IMR-90 (cell line): ENCODE measurements at places on chromosomes 2 and 18. TPM values are rescaled to one million over a fixed set of nuclear protein-coding genes. Genes with fewer than 3 reads are reported as not detected.

COLEC11 gene
- polyA plus RNA-seq, result 0.24 and 0.55 TPM in 2 replicates

ADAM23 gene
- 7.4 and 10.3 TPM in 2 replicates for polyA plus RNA-seq

ATP8B1 gene
- 57.7 and 64.3 TPM in 2 replicates for polyA plus RNA-seq

GRB14 gene
- not detected in 2 replicates for polyA plus RNA-seq

DSEL gene
- 13.7 and 16.8 TPM in 2 replicates for polyA plus RNA-seq

TGFA gene
- not detected in 2 replicates for polyA plus RNA-seq

RTP5 gene
- polyA plus RNA-seq, result not detected in 2 replicates

SLC23A3 gene
- polyA plus RNA-seq, result 0.43 and 0.65 TPM in 2 replicates

PCARE gene
- polyA plus RNA-seq, result not detected in 2 replicates

FSIP2 gene
- 0.02 TPM in 1 of 2 replicates, not detected in the other for polyA plus RNA-seq

LINC00305 gene
- polyA plus RNA-seq, result not detected in 2 replicates

CPLX4 gene
- not detected in 2 replicates for polyA plus RNA-seq

CTAGE1 gene
- polyA plus RNA-seq, result 0.09 and 0.10 TPM in 2 replicates

PDCL3 gene
- 23.3 and 26.4 TPM in 2 replicates for polyA plus RNA-seq

MAL gene
- not detected in 2 replicates for polyA plus RNA-seq

RAMP1 gene
- 77.1 and 100.0 TPM in 2 replicates for polyA plus RNA-seq

BOLL gene
- polyA plus RNA-seq, result not detected in 2 replicates
